Cardiac septum (tissue), 1 donor: ENCODE measurements at places on chromosomes 16 and 17.

- DNase-seq: no peak
Observed at GRCh38 chr17:57006040-57006439, 28.1 kb downstream of the SCPEP1 start.

GRCh38 chr16:64617836-64618476 is 503.9 kb downstream of the CDH11 start:
- DNase-seq: no peak

DNA sequence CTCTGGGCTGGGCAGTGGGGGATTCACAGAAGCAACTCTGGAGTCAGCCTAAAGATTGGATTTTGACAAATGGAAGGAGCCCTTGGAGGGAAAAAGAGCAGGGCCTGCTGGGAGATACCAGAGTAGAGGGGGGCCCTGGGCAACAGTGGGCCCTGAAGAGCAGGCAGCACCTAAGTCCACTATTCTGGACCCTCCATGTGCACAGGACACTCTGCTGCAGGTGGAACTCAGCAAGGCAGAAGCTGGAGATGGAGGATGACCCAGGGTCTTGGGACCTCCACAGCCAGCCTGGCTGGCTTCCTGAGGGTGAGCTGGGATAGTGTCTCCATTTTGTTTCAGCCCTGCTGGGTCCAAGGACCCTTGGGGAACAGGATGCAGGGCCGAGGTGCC is 63.0 kb upstream of the TEX2 start:
- DNase-seq: no peak

DNA sequence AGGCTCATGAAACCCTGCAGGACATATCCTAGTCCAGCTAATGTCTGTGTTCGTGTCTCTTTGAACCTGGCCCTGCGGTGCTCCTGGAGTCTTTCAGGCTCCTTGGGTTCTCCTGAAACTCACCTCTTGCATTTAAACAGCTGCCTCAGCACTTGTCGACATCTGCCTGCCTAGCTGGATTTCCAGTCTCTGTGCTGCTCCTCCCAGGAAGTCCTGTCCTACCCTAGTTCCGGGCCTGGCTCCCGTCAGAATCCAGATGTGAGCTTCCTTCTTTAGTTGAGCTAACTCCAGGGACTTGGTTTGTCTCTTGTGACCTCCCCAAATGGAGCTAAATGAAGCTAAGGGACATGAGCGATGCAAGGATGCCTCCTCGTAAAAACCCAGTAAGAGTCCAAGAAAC is 155.2 kb upstream of the PIRT start:
- DNase-seq: no peak

DNA sequence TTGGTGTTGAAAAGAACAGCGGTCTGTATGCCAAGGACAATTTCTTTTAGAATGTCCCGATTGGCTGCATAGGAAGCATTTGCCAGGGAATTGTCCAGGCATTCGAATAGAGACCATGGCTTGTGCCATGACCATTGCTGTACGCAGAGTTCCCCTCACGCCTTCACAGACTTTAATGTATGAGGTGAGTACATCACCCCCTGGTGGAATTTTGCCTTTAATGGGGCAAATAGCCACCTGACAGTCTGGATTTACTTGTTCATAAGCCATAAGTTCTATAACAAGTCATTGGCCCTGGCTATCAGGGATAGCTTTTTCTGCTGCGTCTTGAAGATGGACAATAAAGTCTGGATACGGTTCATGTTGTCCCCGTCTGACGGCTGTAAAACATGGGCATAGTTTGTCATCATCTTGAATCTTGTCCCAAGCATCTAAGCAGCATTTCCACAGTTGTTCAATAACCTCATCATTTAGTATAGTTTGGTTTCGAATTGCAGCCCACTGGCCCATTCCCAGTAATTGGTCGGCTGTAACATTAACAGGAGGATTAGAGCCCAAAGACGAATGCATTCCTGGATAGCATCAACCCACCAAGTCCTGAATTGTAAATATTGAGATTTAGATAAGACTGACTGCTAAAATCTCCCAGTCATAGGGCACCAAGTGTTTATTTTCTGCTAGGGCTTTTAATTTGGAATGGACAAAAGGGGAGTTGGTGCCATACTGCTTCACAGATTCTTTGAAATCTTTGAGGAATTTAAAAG is 67.7 kb upstream of the ARL4D start:
- no peak for DNase-seq

GRCh38 chr17:4849011-4849536 is 15.9 kb downstream of the MINK1 start:
- DNase-seq: no peak

GRCh38 chr16:81442220-81442915 is 2.2 kb upstream of the CMIP start:
- no peak for DNase-seq

DNA sequence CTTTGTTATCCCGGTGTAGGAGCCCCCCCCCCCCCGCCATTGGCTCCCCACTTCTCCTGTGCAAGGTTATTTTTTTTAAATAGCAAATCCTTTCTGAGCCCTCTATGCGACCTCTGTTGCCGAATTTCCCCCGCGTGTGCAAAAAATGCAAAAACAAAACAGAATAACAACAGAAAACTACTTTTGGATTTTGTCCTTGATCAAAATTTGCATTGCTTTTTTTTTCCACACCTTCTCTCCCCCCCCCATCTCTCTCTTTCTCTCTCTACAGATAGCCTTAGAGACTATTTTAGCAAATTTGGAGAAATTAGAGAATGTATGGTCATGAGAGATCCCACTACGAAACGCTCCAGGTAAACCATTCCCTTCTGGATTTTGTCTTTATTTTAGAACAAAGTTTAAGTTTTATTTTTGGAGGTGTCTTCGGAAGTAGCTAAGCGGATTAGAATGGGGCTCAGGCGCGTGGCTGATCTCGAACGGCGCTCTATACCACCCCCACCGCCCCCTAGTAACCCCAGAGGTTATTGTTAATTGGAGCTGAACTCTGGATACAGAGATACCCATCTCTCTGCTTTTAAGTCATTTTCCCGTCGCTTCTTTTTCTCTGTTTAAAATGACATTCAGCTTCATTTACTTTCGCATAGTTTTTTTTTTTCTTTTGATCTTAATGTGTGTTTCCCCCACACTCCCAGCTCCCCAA is 1.0 kb downstream of the MSI2 start:
- DNase-seq: no peak
